GM04504 (cell line): ENCODE measurements at places on chromosomes 6 and 20.

DNA sequence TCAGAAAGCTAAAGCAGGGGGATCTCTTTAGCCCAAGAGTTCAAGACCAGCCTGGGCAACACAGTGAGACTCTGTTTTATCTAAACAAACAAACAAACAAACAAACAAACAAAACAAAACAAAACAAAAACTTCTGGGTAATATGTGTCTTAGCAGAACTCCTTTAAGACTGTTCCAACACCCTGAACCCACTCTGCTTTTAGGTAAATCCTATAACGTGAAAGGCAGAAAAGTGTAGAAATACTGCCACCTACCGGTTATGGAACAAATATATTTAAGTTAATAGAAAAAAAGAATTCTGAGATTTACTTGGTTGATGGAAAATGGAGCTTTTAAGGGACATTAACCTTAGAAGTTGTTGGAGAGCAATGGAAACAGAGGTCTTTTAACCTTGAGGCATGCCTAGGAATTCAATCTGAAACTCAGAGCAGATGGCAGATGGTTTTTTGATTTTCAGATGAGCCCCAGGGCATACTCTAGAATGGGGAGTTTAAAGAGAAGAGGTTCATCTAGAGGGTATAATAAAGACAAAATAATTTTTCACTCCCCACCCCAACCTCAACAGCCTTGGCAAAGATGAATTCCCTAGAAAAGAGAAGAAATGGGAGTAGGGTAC, 38.5 kb downstream of the SOD2 start:
- DNase-seq = peak; percentile 35

DNA sequence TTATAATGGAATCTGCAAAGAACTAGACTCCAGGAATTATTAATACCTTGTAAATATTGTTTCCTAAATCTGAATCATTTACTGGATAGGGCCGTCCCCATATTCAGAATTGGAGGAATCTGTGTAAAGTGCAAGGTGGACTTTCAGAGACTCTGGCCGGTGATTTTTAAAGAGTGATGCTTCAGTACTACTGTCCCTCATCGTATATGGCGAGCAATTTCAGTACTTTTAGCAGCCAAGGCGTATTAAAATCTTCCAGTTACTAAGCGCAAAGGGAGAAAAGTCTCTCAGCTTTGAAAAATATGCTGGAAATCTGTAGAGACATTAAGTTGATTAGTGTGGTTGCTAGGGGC, 483 bp downstream of the SMIM26 start:
- no peak for DNase-seq

- no peak for DNase-seq
Observed at GRCh38 chr6:31144296-31144969, 5.6 kb upstream of the PSORS1C2 start.

GRCh38 chr6:38370653-38371601, 268.8 kb downstream of the BTBD9 start:
- DNase-seq = no peak

GRCh38 chr6:44489910-44490604, 102.6 kb downstream of the CDC5L start:
- DNase-seq = peak; percentile 94

DNA sequence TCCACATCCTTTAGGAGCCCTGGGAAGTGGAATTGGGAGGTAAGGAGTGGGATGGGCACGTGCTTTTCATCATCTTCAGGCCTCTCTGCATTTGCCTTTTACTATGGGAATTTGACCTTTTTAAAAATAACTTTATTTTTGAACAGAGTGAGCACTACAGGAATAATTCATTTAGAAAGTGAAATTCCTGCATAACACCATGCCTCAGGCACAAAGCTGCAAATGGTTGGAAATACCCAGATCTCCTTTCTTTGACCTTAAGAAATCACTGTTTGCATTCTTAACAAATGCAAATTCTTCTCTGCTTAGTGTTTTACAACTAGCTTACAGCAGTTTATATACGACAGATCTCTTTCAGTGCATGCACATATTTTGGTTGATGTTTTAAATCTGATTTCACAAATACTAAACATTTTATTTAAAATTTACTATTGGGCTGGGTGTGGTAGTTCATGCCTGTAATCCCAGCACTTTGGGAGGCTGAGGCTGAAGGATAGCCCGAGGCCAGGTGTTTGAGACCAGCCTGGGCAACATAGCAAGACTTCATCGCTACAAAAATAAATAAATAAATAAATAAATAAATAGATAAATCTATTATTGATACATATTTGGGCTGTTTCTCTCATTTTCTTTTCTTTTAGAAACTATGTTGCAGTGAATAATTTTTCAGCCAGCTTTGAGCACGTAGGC, 24.5 kb downstream of the CST8 start:
- peak; percentile 19 for DNase-seq

DNA sequence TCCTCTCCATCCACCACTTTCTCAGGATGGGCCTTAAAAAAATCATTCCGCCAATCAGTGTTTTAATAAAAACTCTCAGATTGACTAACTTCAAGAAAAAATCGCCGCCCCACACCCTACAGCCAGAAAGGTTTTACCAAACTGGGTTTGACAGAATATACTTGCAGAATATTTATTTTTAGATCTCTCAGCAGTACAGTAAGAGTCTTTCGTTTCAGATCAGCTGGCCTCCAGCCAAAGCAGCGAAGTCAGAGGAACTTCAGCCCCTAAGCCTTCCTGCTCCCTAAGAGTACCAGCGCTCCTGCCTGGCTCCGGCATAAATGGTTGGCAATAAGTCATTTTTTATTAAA, 24.7 kb downstream of the TBC1D7 start:
- DNase-seq = no peak

- DNase-seq = no peak
Observed at GRCh38 chr6:44630125-44631028, 242.9 kb downstream of the CDC5L start.

DNA sequence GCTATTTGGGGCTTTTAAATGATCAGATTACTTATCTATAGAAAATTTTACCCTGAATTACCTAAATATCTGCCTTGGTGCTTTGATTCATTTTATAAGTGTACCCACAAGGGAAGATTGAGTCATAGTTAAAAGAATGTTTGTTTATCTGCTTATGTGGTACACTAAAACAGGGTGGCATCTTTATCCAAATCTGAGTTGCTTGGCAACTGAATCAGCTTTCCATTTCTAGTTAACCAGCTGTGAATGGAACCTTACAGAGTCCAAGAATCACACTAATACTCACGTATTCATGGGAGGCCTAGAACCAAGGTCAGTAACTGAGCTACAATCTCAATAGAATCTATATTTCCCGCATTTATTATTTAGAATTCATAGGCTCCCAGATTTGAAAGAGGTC, 44.0 kb upstream of the CAP2 start:
- DNase-seq = no peak

DNA sequence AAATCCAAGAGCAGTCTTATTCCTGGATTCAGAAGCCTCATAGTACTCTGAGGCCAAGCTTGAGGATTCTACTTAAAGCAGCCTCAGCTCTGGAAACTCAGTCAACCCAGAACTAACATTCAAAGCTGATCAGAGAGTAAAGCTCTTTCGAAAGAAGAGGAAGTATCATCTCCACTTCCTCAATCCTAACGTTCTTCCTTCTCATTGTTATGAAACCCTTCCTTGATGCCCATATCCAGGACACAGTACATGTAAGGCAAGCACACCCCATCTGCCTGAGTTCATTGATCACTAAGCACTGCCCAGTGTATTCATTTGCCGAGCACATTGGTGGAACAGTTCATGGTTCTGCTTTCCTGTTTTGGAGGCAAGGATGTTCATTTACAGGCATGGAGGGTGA, at the start of gene IPCEF1:
Gene IPCEF1 (minus strand): TSS at position 114 of the 400 bp plus-strand sequence. CDS start 90,856 bp downstream, outside the sequence.
- DNase-seq = no peak

GRCh38 chr6:57469072-57469471, 151.6 kb downstream of the PRIM2 start:
- no peak for DNase-seq

DNA sequence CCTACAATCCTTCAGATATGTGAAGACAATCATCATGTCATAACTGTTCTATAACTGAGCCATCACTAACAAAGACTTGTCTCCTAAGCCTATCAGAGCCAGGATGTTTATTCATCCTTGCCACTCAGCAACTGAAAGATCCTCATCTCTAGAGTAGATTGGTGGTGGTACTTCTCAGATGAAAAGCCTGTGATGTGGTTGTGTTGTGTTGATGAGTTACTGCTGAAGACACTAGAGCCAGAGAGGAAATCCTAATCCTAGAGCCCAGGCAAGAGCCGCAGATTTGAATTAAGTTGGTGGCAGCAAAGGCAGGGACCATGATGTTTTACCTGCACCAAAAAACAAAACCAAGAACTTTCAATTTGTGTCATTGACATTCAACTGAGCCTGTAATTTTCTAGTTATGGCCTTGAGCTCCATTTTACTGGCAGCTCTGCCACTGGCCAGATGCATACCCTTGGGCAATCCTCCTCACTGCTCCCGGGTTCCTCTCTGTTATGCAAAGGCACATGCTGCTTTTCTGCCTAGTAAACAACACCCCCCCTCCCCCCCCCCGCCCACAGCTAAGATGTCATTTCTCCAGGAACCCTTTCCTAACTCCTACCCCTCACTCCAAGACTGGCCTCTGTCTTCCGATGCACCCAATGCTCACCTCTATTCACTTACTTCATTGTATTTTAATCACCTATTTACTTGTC, 50.2 kb upstream of the REV3L start:
- no peak for DNase-seq

- peak; percentile 91 for DNase-seq
Observed at GRCh38 chr6:116371120-116371917, 572 bp downstream of the DSE start.

GRCh38 chr6:163646133-163646532, 231.6 kb downstream of the QKI start:
- DNase-seq = no peak

DNA sequence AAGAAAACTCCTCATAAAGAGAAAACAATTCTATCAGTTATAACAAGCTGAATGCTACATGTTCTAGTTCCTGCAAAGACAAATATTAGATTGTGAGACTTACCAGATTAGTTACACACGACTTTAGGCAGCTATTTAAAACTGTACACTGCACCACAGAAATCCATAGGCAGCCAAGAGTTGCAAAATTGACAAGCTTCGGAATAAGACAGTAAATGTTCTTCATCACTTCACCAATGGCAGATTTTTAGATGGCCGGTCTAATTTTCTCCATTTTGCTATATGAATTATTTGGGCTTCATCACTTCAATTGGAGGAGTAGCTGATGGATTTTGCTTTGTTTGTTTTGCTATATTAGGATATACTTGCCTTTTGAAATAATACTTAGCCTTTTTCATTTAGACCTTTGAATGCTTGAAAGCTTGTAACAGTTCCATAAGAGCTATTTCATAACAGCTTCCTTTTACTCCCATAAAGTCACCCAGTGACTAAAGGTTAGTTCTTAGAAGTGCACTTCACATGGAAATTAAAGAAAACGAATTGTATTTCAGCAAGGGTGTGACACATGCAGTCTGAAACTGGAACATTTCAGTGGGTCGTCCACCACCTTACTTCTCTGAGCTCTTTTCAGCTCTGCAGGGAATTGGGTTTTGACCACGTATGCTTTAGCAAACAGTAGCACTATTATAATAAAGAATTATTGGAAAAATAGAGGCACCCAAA, at the start of gene ROS1:
Gene ROS1 (minus strand): TSS at position 512 of the 723 bp plus-strand sequence. CDS start 286 bp downstream, at position 226.
- no peak for DNase-seq

DNA sequence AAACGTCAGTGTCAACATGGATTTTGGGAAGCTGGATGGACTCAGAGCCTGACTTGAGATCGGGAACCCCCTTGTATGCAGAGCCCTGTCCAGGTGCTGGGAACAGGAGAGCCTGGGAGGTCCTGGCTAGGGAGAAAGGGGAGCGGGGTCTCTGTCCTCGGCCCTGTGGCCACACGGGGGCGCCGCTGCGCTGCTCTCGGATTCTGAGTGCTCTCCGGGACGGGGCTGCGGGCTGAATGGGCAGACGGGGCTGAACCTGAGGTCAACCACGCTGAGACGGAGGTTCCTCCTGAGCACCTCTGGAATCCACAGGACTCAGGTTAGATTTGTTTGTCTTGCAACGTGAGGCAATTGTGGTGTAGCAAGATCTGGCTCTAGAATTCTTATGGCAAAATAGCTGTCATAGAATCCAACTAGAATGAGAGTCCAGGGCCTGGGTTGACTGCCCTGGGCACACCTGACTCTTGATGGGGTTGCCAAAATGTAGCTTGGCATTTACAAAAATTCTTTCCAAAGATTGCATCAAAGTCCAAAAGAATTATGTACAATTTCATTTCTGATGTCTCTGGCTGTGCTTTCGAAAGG, 20.6 kb upstream of the HLA-F start:
- no peak for DNase-seq

GRCh38 chr6:98824162-98824901, 10.0 kb upstream of the POU3F2 start:
- DNase-seq = no peak

GRCh38 chr6:82588020-82588419, 224.4 kb downstream of the TPBG start:
- DNase-seq = no peak

- DNase-seq = no peak
Observed at GRCh38 chr20:17761604-17762003, 61.8 kb downstream of the BANF2 start.

DNA sequence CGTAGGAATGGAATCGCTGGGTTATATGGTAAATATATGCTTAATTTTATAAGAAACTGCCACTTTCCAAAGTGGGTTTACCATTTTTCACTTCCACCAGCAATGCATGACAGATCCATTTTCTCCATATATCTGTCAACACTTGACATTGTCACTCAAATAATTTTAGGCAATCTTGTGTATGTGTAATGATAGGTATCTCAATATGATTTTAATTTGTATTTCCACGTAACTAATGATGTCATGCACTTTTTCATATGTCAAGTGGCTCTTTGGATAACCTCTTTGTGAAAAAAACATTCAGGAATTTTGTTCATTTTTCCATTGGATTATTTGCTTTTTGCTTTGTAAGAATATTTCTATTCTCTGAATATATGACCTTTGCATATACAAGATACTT, 419.9 kb downstream of the BTBD3 start:
- no peak for DNase-seq

DNA sequence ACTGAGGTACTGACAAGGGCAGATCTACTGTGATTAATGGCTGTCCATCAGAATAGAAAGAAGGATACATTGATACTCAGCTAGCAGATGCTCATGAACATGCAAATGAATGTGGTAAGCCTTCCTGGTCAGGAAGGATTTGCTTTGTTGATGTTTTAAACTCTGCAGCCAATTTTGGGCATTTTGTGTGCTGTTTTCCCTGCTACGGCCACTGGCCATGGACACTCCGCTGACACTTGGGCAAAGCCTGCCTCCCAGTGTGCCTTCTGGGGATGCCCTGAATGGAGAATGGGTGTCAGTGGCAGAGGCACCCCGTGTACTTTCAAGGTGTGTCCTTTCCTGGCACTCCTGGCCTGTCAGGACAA, 113.1 kb downstream of the SOBP start:
- no peak for DNase-seq
